Ascending aorta (tissue), 2 donors: ENCODE measurements at places on chromosomes 4 and X. TPM values are rescaled to one million over a fixed set of nuclear protein-coding genes. Genes with fewer than 3 reads are reported as not detected.

IL13RA1 gene
- total RNA-seq = 29.6 TPM

BEX1 gene
- not detected for total RNA-seq

LIAS gene
- 2.9 TPM for total RNA-seq

DUX4 gene
- not detected for total RNA-seq

RAB28 gene
- total RNA-seq = 3.2 TPM

ANOS1 gene
- total RNA-seq = 1.7 TPM

TMEM156 gene
- not detected for total RNA-seq

ZNF630 gene
- total RNA-seq = 3.3 TPM

CD40LG gene
- not detected for total RNA-seq

TKTL1 gene
- not detected for total RNA-seq

TMPRSS11F gene
- total RNA-seq = not detected

ESX1 gene
- total RNA-seq = not detected

DTHD1 gene
- total RNA-seq = not detected

TMPRSS11A gene
- total RNA-seq = not detected

MUC7 gene
- total RNA-seq = not detected

RUFY3 gene
- 11.7 TPM for total RNA-seq

TMSB15A gene
- not detected for total RNA-seq

TASL gene
- total RNA-seq = not detected

PAGE2B gene
- total RNA-seq = not detected

GBA3 gene
- not detected for total RNA-seq

L1CAM gene
- total RNA-seq = 25.8 TPM

VCX2 gene
- total RNA-seq = not detected

EVC2 gene
- total RNA-seq = 5.7 TPM

GUCY1B1 gene
- total RNA-seq = 34.9 TPM

PLXNA3 gene
- total RNA-seq = 10.0 TPM

PABPC5 gene
- total RNA-seq = 0.75 TPM

GYPB gene
- not detected for total RNA-seq

SFRP2 gene
- 56.2 TPM for total RNA-seq

CLDN34 gene
- total RNA-seq = not detected

DGAT2L6 gene
- not detected for total RNA-seq

ANXA5 gene
- 203 TPM for total RNA-seq

FAM9B gene
- total RNA-seq = not detected
